Hindlimb muscle (tissue), 1 donor: ENCODE measurements at places on chromosomes 12 and 14. TPM values are rescaled to one million over a fixed set of nuclear protein-coding genes. Genes with fewer than 3 reads are reported as not detected.

GRCh38 chr14:50001151-50001998, 108.5 kb downstream of the ARF6 start:
- no peak for DNase-seq

- peak; percentile 78 for DNase-seq
Measured at GRCh38 chr12:49331380-49332222, 5.4 kb downstream of the C1QL4 start.

DNA sequence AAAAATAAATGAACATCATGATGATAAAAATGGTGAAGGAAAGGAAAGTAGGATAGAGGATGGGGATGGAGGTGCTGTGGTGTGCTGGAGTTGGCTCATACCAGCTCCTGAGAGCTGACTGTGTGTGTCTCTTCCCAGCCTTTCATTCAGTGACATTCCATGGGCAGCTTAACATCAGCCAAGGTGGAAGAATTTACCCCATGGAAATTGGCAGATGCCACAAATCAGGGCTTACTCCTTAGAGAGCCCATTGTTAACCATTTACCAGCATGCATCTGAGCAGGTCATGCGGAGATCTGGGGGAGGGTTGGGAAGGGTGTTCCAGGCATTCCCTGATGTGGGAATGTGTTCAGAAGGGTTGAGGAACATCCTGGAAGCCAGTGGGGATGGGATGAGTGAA, 164.7 kb upstream of the MYL2 start:
- DNase-seq: no peak

DNA sequence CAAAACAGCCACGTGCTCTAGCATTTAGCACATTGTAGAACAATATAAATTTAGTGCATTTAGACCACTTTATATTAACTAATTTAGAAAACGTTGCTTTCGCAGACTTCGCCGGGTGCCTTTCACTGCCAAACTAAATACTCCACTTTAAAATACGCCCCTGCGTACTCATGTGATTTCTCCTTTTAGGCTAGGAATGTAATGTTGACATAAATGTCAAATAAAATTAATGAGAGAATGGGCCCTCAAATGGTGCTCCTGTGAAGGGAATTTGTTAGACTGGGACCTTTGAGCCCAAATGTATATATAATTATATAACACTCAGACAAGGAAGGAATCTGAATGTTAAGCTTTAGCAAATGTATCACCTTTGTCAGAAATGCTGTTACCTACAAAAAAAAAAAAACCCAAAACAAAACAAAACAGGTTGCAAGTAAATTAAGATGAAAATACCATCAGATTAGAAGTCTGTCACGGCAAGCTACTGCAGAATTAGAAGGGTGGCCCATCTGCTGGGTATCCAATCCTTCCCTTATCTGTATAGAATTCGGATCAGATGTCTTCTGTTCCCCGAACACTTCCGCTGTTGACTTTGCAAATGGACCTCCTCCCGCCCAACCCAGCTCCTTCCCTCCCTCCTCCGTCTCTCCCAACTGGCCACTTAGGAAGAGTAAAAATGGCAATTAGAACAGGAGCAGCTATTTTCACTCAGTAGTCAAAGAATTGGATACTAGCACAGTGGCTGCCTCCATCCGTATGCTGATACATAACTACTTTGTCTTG, 159.3 kb upstream of the FOXN3 start:
- no peak for DNase-seq

- no peak for DNase-seq
Measured at GRCh38 chr12:104768033-104768432, 190.1 kb downstream of the SLC41A2 start.

DNA sequence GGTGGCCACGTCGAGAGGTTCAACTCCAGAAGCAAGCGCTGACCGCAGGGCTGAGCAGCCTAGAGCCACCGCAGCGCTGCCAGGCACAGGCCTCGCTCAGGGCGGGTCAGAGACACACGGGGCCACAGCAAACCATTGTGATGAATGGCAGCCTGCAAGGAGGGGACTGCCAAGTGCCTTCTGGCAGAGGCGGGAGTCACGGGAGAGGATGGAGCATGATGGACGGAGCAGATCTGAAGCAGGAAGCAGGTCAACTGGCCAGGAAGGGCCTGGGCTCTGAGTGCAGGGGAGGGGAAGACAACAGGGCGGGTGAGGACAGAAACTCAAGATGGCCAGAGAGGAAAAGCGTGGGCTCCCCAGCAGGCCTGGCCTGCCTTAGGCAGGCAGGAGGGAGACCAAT, 49.8 kb downstream of the CDC42BPB start:
- DNase-seq: peak; percentile 35

DNA sequence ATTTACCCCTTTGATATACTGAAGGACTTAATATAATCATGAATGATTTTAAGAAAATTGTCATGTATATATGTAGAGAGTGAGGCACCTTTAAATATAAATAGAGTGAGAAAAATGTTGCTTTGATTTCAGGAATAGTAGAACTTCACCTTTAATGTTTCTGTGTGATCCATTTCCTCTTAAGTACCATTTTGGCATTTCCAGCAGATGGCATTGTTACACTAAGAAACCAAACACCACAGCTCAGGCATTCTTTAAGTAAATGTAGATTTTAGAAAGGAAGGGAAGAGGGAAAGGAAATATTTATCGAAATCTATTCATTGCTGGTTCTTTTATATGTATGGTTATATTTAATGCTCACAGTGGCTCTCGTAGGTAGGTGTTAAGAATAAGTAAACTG, 556.7 kb upstream of the FBXO33 start:
- DNase-seq: peak; percentile 32

DNA sequence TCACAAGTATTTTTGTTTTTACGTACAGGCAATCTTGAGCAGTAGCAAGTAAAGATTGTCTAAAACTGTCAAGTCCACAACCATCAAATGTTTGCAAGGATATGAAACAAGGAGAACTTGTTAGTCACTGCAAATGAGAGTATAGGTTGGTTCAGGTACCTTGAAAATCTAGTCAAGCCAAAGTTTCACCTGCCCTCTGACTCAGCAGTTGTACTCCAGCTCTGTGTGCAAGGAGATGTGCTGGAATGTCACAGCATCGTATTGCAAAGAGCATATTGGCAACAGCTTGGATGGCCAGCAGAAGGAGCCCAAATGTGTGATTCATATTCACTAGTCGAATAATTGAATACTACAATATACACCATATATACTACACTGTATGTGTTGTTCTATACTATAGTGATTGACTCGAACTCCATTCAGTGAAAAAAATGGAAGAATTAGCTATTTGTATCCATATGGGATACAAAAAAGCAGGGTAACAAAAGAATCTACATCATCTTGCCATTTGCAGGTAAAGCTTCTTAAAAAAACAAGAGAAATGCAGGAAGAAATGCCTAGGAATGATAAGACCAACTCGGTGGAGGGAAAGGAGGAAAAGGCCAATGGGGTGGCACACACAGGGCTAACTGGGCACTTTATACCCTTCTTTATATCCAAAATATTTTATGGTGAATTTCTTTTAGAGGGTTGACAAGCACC, 44.0 kb downstream of the EID3 start:
- no peak for DNase-seq

DNA sequence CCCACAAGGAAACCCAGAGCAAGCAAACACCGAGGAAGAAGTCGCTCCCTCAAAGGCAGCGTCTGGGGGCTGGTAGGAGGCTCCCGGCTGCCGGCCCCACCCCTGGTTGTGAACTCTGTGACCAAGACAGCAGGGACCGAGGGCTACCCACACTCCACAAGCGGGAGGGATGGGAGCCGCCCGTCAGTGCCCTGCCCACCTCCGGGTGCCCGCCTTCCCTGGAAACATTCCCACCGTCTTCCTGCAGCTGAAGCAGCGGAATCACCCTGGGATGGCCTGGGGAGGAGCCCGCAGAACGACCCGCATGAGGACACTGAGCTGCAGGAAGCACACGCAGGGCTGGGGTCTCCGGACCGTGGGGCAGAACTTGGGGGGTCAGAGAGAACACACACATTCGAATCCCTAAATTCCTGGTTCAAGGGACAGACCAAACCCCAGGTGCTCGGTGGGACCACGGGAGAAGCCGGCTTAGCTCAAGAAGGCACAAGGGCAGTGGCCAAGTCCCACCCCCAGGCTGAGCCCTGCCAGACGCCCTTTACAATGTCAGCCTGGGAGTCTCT, 33.5 kb upstream of the C14orf180 start:
- no peak for DNase-seq

DNA sequence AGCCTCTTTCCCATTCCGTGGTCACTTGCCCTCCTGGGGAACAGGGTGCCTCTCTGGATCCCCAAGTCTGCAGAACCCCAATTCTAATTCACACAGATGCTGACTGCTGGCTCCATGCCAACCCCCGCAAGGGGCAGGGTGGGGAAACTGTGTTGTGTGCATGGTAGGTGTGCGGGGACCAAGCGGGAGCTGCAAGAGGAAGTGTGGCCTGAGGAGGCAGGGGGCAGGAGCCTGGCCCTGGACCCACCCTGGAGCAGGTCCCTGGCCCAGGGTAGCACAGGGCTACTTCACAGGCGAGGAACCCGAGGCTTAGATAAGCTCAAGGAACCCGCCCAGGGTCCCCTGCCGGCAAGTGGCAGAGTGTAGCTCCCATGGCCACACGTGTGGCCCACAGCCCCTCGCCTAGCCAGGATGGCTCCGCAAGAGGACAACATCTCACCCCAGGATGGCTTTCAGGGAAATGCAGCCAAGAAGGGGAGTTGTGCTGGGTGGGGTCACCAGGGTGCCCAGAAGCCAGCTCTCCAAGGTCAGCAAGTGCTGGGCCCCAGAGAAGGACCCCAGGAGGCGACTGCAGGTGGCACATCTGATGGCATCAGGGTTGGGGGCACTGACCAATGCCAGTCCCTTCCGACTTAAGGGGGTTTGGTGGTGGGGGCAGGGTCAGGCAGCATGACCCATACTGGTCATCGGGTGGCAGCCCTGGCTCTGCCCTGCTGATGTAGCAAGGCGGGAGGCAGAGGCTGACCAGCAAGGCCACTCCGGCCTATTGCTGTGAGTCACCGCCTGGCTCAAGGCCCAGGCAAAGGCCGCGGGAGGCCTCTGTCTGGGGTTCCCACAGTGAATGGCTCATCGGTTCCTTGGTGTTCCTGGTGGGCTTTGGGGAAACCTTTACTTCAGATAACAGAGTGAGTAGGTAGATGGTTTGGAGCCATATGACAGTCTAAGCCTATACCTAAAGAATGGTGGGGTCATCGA, 37.3 kb upstream of the EML1 start:
- peak; percentile 82 for DNase-seq

- no peak for DNase-seq
Measured at GRCh38 chr14:68561531-68562007, 231.3 kb downstream of the ZFP36L1 start.

DNA sequence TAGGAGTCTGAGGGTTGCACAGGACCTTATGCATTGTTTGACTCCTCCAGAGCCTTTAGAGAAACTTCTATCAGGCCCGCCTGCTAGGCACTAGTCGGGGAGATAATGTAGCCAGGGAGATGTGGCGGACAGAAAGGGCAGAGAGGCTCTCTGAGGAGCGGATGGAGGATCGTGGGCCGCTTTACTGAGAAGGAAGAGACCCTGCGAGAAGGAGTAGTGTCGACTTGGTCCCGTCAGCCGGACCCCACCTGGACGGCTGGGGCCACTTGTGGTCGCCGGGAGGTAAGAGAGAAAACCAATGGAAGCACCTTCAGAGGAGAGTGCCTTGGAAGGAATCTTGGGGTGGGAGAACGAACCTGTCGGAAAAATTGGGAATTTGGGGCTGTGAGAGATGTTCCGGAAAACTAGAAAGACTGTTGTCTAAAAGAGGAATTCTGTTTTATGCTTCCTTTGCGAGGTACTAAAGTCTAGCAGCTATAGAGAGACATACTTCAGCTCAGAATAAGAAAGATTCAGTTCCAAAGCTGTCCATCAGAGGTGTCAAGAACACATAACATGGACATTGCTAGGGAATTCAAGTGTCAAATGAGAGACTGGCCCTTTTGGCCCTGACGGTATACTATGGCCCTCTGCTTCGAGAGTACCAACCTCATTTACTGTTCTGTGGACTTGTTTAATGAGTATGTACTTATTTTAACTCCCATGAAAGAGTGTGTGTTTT, 660 bp upstream of the MCRS1 start:
- DNase-seq: no peak

DNA sequence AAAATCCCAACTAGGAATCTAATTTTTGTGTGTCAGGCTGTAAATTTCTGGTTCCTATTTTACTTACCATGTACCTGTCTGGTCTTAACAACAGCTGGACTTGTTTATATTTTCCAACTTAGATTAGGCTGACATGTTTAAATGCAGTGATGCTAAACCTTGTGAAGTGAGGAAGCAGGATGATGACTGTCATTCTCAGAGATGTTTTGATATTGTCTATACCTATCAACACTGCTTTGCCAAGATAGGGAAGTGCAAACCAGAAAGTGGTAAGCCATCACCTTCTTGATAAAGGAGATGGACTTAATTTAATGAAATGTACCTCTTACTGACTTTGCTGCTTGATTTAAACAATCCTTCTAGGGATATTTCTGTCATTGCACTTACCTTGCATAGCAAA, 2.1 kb downstream of the BICD1 start:
- no peak for DNase-seq

DNA sequence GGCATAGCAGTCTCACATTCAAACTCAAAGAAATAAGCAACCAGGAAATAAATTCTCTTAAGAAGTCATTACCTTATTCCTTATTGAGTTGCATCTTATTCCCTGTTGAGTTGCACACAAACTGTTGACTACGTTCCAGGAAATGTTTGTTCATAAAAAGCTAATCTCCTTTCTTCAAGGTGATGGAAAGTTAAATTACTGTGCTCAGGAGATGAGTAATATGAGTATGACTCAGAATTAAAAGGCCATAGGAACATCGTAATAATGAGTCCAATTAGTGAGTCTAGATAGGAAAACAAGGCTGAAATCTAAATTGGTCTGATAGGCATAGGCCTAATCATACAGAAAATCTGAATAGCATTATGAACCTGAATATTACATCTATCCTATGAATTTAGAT, 203.1 kb downstream of the SLC2A13 start:
- DNase-seq: no peak

Gene RIC8B
- 15.5 TPM for polyA plus RNA-seq

Gene SLCO1B1
- polyA plus RNA-seq: not detected

Gene SHMT2
- polyA plus RNA-seq: 65.1 TPM

Gene FOXA1
- polyA plus RNA-seq: 0.27 TPM

Gene PAPLN
- polyA plus RNA-seq: 2.4 TPM

Gene CORO1C
- polyA plus RNA-seq: 68.7 TPM
